MCF 10A (cell line): ENCODE measurements at places on chromosomes 1 and 21.

GRCh38 chr1:93569489-93569888 is 112.1 kb downstream of the BCAR3 start:
- H3K4me3 ChIP-seq: no peak overlapping the region
- no peaks in the 10 kb centered on the region for H3K27me3 ChIP-seq
- H3K4me1 ChIP-seq: peaks cover 15% of the 10 kb centered on the region
- peak overlapping the region; percentile 54 for H3K27ac ChIP-seq
- DNase-seq: no peak

- no peak overlapping the region for H3K4me3 ChIP-seq
- no peaks in the 10 kb centered on the region for H3K4me1 ChIP-seq
- H3K36me3 ChIP-seq: no peaks in the 10 kb centered on the region
- H3K27me3 ChIP-seq: no peaks in the 10 kb centered on the region
- peak; percentile 57 for DNase-seq
Measured at GRCh38 chr1:84377480-84378095, 20.7 kb upstream of the DNASE2B start.

GRCh38 chr1:942864-943533 is 16.1 kb downstream of the NOC2L start:
- H3K27me3 ChIP-seq: no peaks in the 10 kb centered on the region
- peaks cover 14% of the 10 kb centered on the region for H3K36me3 ChIP-seq
- no peak overlapping the region for H3K27ac ChIP-seq
- H3K4me3 ChIP-seq: no peak overlapping the region
- no peak for DNase-seq

DNA sequence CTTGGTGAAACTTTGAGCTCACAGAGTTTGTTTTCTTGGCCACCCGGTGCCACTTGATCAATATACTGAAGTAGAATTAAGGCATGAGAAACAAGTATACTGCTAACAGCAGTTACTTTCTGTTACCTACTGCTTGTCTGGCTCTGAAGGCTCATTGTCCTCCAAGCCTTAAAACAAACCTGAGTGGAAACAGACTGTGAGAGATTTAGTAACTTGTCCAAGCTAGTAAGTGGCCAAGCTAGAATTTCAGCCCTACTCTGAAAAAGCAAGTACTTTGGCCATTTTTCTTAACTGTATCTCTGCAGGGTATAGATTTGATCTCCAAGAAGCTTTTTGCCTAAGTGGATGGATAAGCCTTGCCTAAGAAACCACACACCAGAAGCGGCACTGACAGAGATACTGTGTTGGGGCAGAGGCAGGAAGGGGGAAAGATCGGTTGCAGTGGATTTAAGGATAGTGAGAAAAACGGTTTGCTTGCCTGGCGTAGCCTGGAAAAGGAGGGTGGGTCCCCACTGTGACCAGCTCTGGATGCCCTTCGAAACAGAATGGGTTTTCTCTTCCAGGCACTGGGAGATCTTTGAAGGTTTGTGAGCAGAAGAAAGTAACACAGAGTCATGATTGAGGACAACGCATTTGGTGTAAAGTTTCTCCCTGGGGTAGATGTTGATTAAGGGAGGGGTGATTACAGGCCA is 2.1 kb upstream of the MACO1 start:
- peak overlapping the region; percentile 89 for H3K4me3 ChIP-seq
- no peak for DNase-seq
- no peaks in the 10 kb centered on the region for H3K36me3 ChIP-seq
- no peaks in the 10 kb centered on the region for H3K27me3 ChIP-seq
- no peak overlapping the region for H3K27ac ChIP-seq

GRCh38 chr21:44846224-44846484 is 27.3 kb downstream of the PTTG1IP start:
- H3K36me3 ChIP-seq: peaks cover 54% of the 10 kb centered on the region
- H3K4me1 ChIP-seq: no peaks in the 10 kb centered on the region
- H3K4me3 ChIP-seq: peak overlapping the region; percentile 16
- no peak for DNase-seq
- no peaks in the 10 kb centered on the region for H3K27me3 ChIP-seq
- no peak overlapping the region for H3K27ac ChIP-seq

DNA sequence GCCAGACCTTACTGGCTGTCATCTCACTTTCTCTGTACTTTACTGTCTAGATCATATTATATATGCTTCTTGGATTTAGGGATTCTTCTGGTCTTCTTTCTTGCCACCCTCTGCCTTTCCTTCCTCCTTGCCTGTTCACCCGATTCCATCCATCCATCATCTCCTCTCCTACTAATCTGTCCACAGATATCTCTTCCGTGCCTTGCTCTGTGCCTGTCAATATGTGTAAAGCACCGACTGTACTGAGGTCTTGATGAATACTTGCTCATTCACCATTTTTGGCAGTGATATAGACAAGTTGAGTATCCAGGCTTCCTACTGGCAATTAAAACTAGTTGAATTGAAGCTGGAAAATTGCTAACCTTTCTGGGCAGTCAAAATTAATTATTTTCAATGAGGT is 8.1 kb downstream of the FMN2 start:
- H3K36me3 ChIP-seq: no peaks in the 10 kb centered on the region
- no peaks in the 10 kb centered on the region for H3K4me1 ChIP-seq
- H3K4me3 ChIP-seq: no peak overlapping the region
- DNase-seq: no peak

GRCh38 chr21:14545906-14546480 is at the start of gene SAMSN1:
SAMSN1 (minus strand) TSS chr21:14546315; CDS start chr21:14546261, 54 bp downstream.
- peaks cover 4% of the 10 kb centered on the region for H3K36me3 ChIP-seq
- peak; percentile 57 for DNase-seq
- H3K27ac ChIP-seq: peak within 1 kb of the TSS; percentile 89
- peaks cover 30% of the 10 kb centered on the region for H3K4me1 ChIP-seq

DNA sequence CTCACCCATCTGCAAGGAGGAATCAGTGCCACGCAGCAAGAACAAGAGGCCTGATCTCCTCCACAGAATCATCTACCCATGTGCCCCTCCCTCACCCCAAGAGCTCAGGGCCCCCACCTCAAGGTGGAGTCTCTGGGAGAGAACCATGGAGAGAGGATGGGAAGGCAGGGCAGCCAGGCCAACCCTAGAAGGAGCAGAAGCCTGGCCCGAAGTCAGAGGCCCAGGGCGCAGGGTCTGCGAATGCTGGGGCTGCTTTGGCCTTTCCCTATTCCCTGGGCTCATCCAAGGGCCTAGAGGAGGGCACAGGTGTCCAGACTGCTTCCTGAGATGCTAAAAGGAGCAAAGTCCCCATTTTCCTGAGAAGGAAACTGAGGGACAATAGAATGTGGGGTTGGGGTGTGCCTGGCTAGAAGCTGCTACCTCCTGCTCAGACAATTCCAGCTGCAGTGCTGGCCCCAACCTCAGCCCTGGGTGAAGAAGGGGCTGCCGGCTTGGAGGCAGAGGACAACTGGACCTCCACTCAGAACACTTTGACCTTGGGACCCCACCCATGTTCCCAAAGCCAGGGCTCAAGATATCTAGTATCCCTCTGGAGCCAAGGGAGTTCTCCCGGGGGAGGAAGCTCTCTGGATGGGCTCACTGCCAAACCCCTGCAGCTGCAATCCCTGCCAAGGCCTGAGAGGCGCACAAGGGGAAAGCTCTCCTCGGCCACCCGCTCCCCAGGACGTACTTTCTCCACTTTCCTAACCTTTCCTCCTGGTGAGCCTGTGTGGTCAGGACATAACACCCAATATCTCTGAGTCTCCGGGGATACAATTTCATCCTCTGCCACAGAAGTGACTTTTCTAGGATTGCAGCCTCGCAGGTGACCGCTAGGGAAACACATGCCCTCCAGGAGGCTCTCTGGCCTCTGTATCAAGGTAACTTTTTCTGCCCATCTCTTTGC is 16.6 kb upstream of the LEMD1 start:
- H3K27ac ChIP-seq: no peak overlapping the region
- H3K36me3 ChIP-seq: peaks cover 4% of the 10 kb centered on the region
- H3K4me3 ChIP-seq: no peak overlapping the region
- DNase-seq: peak; percentile 92
- peaks cover 25% of the 10 kb centered on the region for H3K4me1 ChIP-seq

DNA sequence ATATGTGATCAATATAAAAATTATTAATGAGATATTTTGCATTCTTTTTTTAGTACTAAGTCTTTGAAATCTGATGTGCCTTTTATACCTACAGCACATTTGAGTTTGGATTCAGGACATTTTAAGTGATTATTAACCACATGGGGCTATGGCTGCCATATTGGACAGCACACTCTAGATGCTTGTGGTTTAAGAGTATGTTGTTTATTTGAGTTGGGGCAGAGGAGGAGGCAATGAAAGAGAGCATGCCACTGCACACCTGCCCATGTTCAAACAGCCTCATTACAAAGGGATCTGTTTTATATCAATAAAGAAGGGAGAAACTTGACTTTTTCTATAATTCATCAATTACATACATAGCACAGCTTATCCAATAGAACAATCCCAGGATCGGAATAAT is 99.4 kb upstream of the EDEM3 start:
- peaks cover 7% of the 10 kb centered on the region for H3K36me3 ChIP-seq
- no peaks in the 10 kb centered on the region for H3K4me1 ChIP-seq
- no peak for DNase-seq
- H3K27ac ChIP-seq: no peak overlapping the region

DNA sequence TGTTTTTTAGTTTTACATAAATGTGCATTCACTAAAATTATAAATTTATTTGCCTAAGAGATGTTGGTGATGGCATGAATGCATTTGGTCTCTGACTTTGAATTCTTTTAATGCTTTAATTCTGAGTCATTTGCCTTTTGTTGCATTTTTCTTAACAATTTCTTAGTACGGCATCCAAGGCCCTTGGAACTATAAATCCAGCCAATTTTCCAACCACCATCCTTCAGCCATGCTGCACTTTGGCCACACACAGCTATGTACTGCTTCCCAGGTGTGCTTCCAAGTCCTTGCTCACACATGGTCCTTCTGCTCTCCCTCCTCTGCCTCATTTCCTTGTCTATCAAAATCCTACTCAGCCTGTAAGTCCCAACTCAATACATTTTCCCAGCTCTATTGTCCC is 161.0 kb downstream of the DHRS3 start:
- no peak for DNase-seq
- no peaks in the 10 kb centered on the region for H3K27me3 ChIP-seq
- peaks cover 32% of the 10 kb centered on the region for H3K36me3 ChIP-seq
- peaks cover 24% of the 10 kb centered on the region for H3K4me1 ChIP-seq
- H3K4me3 ChIP-seq: no peak overlapping the region
